ENCODE measurements at places on chromosomes 6 and 20.

- no peak for DNase-seq
Measured at GRCh38 chr6:167673946-167674345, 152.8 kb upstream of the AFDN start.

GRCh38 chr6:163459007-163459406 lies 44.5 kb downstream of the QKI start:
- no peak for DNase-seq

- DNase-seq: no peak
Measured at GRCh38 chr6:113377362-113377942, 479.7 kb upstream of the MARCKS start.

DNA sequence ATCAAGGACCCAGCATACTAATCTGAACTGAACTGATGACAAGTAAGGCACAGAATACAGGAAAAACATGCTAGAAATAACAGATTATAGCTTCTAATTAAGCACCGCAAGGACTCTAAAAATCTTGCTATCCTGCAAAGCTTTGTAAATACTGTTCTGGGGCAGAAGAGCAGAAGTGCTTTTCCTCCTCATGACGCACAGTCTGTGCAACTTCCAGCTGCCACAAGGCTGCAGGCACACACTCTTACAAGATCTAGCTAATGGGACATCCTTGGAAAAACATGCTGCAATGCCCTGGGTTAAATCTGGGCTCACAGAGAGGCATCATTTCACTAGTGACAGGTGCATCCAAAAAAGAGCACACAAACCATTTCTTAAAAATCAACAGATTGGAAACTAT lies 188.6 kb downstream of the GJA10 start:
- no peak for DNase-seq

DNA sequence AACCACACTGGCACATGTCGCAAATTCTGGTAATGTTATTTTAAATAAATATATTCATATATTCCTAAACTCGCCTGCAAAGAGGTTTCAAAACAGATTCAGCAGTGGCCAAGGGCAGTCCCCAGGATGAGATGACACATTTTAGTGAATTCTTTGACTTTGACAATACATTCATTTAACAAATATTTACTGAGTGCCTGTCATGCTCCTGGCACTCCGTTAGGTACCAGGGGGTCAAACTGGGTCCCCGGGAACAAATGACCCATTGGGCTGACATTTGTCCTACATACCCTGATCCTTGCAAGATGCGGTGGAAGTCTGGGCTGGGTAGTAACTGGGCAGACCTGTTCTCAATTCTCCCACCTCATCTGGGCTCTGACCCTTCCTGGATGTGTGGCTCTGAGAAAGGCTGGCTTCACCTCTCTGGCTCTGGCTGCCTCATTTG lies 74.9 kb downstream of the FYN start:
- DNase-seq: no peak

GRCh38 chr20:22985239-22985778 lies 49.8 kb upstream of the SSTR4 start:
- DNase-seq: no peak

DNA sequence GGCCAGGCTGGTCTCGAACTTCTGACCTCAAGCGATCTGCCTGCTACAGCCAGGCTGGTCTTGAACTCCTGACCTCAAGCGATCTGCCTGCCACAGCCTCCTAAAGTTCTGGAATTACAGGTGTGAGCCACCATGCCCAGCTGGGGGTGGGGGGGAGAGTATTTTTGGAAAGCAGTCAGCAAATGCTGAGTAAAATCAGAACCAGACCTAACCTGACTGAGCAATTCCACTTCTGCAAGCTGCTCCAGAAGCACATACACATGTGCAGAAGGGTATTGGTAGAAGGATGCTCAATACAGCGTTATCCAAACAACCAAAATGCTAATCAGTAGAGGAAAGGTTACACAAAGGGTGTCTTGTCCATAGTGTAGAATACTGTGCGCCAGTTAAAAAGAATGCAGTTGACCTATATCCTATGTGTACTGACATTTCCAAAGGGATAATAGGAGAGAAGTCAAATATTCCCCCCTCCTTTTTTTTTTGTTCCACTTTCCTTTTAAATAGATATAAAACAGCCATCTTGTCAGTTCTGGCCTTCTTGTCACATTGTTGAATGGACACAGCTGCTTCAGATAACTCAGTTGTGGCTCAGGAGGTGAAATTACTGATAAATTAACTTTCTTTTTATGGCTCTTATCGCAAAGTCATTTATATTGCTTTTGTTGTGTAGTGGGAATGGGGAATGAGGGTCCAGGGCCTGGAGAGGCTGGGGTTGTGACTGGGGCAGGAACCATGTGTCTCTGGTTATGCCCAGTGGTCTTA lies 74.6 kb downstream of the DTD1 start:
- DNase-seq: no peak

DNA sequence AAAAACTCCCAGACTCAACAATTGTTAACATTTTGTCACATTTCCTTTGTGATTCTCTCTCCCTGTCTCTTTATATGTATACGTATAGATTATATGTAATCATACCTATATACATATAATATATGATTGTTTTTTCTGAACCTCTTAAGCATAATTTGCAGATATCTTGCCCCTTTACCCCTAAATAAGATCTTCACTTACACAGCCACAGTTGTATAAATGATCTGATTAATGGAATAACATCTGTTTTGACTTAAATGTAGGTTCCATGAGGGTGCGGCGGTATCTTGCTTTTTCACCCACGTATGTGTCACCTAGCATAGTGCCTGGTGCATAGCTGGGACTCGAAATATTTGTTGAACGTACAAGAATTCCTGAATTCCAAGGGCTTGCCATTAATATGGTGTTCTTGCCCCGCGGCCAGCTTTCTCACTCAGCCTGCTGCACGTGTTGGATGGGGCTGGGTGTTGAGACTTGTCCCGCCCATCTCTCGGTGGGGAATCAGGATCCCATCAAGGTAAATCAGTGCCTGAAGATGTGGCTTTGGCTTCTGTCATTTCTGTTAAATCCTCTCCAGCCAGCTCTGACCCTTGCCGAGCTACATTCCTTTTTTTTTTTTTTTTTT lies 10.4 kb upstream of the MANBAL start:
- no peak for DNase-seq

DNA sequence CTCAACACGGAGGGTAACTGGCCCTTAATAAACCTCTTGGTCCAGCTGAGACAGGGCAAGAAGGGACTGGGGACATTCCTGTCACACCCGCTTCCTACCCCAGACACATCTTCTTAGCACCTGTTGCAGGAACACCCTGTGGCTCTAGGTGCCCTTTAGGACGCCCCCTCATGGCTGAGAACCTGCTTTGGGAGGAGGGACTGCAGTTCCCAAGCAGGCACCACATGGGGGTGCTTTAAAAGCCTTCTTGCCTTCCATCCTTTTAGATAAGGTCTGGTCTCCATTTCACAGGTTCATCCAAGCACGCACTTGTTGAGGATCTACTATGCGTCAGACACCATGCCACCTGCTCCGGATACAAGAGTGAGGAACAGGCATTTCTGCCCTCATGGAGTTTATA lies 26.6 kb downstream of the NSFL1C start:
- DNase-seq: no peak

- DNase-seq: no peak
Measured at GRCh38 chr6:17059850-17060249, 42.0 kb upstream of the STMND1 start.

GRCh38 chr6:157012355-157012754 lies 235.2 kb downstream of the ARID1B start:
- DNase-seq: no peak

GRCh38 chr20:18174906-18175683 lies 37.4 kb downstream of the KAT14 start:
- DNase-seq: no peak

GRCh38 chr6:148285205-148285604 lies 57.4 kb upstream of the SASH1 start:
- DNase-seq: no peak

DNA sequence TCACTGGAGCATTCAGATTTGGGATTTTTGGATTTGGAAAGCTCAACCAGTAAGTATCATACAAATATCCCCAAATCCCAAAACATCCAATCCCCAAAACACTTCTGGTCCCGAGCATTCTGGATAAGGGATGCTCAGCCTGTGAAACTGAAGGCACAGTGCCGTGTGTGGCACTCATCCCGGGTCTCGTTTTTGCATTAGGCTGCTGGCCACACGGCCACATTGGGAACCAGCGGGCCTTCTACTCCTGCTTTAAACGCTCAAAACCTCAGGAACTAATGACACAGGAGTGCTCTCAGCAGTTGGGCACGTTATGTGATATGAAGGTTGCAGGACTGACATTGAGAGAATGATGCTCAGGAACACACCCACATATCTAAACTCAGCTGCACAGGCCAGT lies 35.6 kb downstream of the PSMG4 start:
- DNase-seq: no peak

GRCh38 chr6:83411731-83412130 lies 19.1 kb downstream of the ME1 start:
- no peak for DNase-seq

DNA sequence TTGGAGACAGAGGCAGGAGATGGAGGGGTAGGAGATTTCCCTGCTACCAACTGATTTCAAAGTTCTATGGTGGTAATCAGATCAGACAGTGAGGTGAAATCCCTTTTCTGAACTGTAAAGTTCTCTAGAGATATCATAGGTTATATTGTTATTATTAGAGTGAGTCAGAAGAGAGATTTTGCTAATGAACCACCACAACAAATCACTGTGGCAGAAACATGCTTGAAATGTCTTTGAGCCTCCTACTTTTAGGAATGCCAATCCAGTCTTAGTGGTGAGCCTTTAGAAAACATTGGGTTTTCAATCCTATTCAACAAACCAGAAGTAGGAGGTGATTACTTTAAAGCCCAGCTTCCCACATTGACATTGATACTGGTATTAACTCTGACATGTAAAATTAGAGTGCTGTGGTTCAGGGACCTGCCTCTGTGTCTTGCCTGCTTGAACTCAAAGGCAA lies 136.7 kb upstream of the CNR1 start:
- DNase-seq: no peak

- DNase-seq: no peak
Measured at GRCh38 chr6:75101896-75102295, 104.0 kb downstream of the COL12A1 start.

DNA sequence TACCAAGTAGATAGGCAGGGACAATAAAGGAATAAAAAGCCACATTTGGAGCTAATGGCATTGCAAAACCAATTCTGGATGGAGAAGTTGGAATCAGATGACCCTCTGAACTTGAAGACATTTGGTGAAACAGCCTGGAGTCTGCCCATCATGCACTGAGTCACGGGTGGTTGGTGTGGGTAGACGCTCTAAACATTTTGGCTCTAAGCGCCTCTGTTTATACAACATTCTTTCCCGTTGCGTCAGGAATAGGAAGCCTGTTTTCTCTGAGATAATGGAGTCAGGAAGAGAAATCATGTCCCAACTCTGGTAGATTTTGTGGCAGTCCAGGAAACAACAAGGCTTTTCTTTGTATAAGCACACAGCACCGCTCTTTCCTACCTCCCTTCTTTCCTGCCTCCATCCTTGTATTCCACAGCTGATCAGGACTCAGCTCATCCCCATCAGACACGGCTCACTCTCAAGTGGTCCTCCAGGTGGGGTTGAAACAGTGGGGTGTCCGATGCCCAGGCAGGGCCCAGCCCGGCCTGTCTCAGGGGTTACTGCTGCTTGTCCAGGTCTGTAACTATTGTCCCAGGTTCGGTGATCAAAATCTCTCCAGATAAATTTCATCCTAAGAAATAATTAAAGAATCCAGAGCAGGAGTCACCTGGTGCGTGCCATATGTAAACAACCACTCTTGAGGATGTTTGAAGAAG lies 12.1 kb upstream of the RAMACL start:
- DNase-seq: no peak

DNA sequence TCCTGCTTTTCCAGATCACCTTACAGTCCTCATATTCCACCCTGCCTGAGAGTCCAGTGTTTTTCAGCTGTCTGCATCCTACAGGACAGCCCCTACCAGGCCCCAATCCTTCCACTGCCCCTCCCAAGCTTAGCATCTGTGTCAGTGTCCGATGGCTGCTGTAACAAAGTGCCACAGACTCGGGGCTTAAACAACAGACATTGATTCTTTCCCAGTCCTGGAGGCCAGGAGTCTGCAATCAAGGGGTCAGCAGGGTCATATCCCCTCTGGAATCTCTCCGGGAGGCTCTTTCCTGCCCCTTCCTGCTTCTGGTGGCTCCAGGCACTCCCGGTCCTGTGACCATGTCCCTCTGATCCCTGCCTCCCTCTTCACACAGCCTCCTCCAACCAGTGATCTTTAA lies 396.6 kb upstream of the MAP3K7 start:
- DNase-seq: no peak

DNA sequence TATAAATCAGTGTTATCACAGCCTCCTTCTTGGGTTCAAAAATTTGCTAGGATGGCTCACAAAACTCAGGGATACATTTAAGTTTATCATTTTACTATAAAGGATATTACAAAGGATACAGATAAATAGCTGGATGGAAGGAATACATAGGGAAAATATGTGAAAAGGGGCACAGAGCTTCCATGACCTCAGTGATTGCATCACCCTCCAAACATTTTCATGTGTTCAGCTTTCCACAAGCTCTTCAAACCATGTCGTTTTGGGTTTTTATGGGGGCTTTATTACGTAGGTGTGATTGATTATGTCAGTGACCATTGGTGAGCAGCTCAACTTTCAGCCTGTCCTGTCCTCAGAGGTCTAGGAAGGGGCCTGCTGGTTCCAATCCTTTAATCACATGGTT lies 68.0 kb downstream of the CYB5R4 start:
- no peak for DNase-seq

DNA sequence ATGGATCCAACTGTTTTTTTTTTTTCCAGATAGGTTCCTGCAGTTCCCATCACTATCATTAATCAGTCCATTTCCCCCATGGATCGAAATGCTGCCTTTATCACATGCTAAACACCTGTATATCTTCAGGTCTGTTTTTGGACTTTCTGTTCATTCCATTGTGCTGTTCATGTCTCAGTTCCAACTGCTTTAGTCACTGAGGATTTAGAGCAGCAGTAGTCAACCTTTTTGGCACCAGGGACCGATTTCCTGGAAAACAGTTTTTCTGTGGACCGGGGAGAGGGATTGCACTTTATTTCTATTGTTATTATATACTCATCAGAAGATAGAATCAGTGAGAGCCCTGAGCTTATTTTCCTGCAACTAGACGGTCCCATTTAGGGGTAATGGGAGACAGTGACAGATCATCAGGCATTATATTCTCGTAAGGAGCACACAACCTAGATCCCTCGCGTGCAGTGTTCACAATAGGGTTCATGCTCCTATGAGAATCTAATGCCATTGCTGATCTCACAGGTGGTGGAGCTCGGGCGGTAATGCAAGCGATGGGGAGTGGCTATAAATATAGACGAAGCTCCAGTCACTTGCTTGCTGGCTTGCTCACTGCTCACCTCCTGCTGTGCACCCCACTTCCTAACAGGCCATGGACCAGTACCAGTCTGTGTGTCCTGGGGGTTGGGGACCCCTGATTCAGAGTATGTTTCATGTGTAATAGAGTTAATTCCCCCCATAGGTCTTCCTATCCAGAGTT lies 46.0 kb downstream of the CAP2 start:
- DNase-seq: no peak

GRCh38 chr20:47464380-47465101 lies 37.1 kb upstream of the NCOA3 start:
- no peak for DNase-seq

- DNase-seq: no peak
Measured at GRCh38 chr6:37106982-37107491, 62.9 kb upstream of the PIM1 start.

All from memory B cell (primary cell).